ENCODE measurements at places on chromosomes 12 and 14. TPM values are rescaled to one million over a fixed set of nuclear protein-coding genes. Genes with fewer than 3 reads are reported as not detected.

The DUSP6 gene
- total RNA-seq, result 15.5 TPM

The DNAI7 gene
- total RNA-seq, result 1.1 TPM

- DNase-seq, result no peak
These were observed 49.5 kb upstream of the KCNC2 start for GRCh38 chr12:75259143-75259542.

GRCh38 chr12:13428538-13429265 lies 232.2 kb downstream of the EMP1 start:
- DNase-seq, result no peak

GRCh38 chr12:121792607-121793439 lies 665 bp downstream of the RHOF start:
- DNase-seq, result peak; percentile 49

- DNase-seq, result no peak
These were observed 131.4 kb downstream of the DACT1 start for GRCh38 chr14:58769011-58769643.

Data from T-helper 17 cell (primary cell).